ENCODE measurements at places on chromosomes 6 and 20.

GRCh38 chr20:23255106-23255505 lies 95.5 kb upstream of the NXT1 start:
- DNase-seq = no peak

- no peak for DNase-seq
These were observed 513.4 kb upstream of the SLC35B3 start for GRCh38 chr6:8948733-8949132.

GRCh38 chr6:90387826-90388225 lies 91.2 kb upstream of the BACH2 start:
- no peak for DNase-seq

- DNase-seq = no peak
These were observed 36.5 kb downstream of the TGM6 start for GRCh38 chr20:2417213-2417541.

GRCh38 chr20:57716202-57716601 lies 6.4 kb upstream of the PMEPA1 start:
- DNase-seq = no peak

DNA sequence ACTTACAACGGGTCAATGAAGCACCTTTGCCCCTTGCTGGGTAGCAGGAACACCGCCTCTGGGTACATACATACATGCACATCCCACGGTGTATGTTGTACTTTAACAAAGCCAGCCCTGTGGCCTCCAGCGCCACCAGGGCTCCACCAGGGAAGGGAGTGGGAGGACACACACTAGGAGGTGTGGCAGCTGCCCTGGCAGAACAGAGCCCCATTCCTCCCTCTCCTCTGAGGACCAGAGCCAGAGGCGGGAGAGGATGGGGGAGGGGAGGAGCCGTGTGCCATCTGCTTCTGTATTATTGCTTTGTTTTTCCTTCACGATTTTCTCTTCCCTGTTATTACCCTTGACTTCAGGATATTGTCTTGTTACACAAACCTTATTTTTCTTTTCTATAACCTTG lies 105.8 kb upstream of the TRAF3IP2 start:
- DNase-seq = no peak

- DNase-seq = no peak
These were observed 9.2 kb downstream of the PDCD2 start for GRCh38 chr6:170575250-170575649.

GRCh38 chr20:59412181-59412580 lies 111.8 kb downstream of the EDN3 start:
- no peak for DNase-seq

- DNase-seq = no peak
These were observed 250.8 kb downstream of the SMOC2 start for GRCh38 chr6:168691774-168692173.

- no peak for DNase-seq
These were observed 109.9 kb upstream of the HEY2 start for GRCh38 chr6:125639466-125640020.

DNA sequence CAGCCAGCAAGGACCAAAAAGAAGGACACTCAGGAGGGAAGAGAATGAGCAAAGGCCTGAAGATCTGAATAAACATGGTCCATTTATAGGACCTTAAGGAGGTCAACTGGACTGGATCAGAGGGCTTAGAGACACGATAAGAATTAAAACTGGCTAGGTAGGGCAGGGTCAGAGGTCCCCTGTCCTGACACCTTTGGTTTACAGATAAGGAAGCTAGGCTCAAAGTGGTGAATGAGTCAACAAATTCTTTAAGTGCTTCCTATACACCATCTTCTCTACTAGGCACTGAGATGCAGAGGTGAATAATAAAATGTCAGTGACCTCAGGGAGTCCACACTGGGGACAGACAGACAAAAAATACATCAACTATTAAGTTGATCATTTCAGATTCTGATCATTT lies 70.3 kb downstream of the HIVEP2 start:
- DNase-seq = no peak

DNA sequence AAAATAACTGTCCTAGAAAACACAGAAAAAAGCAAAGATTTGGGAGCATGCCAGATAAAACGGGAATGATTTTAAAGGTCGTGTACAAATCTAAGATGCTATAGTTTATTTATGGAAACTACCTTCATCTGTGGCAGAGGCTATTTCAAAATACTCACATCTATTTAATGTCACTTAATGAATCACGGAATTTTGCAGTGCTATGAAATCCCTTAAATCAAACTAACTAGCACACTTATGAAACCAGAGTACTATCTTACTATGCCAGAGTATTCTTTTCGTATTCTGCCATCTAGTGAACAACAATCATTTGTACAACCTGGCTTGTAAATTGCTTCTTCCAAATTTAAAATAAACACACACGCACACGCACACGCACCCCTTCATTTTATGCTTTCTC lies 77.9 kb upstream of the BMP5 start:
- DNase-seq = no peak

- no peak for DNase-seq
These were observed 31.8 kb downstream of the PXDC1 start for GRCh38 chr6:3719462-3720308.

GRCh38 chr20:5557123-5557522 lies 193.1 kb upstream of the SHLD1 start:
- no peak for DNase-seq

DNA sequence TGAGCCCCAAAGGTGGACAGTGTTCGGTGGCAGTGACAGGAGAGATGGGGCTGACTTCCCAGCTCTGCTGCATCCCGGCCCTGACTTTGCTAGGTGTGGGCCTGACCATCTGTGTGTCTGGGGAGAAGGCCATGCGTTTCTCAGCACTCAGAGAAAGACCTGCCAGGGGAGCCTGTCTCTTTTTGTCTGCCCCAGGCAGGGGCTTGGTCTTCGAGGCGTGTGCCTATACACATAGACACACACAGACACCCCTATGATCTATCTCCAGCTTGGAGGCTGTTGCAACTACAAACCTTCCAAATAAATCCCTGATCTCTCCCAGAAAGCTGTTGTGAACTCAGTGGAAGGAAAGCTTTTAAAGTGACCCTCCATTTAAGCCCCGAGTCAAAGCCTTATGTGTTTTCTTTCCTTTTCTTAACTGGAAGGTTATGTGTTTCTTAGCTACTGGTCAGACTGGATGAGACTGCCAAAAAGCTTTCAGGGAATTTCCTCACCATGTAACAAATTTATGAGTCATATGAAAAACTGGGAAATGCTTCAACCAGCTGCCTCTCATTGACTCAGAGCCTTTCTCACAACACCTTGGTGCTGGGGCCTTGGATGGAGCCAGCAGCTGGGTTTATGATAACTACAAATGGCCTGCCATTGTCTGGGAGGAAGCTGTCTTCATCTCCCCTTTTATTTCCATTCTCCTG lies 102.6 kb downstream of the CDC5L start:
- DNase-seq = no peak

DNA sequence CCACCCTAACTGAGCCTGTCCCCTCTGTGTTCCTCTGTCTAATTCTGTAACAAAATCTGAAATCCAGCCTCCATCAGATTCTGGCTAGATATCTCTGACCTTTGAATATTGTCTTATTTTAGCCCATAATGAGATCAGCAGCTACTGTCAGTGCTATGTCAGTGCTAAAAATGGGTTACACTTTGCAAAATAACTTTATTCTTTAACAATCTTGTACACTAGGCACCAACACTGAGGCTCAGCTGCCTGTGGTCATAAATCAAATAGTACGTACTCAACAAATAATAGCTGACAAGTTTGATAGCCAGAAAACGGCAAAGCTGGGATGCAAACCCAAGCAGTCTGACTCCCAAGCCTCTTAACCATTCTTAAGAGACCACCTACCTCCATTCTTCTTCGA lies 22.1 kb downstream of the TTPAL start:
- no peak for DNase-seq

DNA sequence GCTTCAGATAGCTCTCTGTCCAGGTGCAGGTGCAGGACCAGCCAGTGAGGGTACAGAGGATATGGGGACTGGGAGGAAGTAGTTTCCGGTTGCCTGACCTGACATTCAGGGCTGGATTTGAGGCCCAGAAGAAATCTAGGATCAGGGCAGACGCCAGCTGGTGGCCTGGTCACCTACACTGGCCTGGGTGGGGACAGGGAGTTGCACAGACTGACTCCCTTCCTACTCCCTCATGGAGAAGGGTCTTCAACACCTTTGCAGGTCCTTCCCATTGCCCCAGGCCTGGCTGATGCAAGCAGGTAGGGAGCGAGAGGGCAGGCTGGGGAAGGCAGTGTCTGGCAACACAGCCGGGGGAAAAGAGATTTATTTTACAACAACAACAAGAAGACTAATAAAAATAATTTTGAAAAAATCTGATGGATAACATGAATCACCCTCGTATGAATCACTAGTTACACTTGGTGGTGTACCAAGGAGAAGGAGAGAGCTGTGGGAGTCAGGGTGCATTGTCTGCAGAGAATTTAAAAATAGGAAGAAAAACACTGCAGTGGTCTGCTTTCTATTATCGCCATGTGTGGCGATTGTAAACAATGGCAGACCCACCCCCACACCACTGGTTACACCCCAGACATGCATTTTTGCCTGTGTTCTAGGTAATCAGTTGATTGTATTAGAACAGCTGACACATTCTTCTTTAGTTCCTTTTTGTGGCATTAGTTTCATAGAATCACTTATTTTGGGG lies 62.3 kb upstream of the SNX9 start:
- DNase-seq = no peak

- no peak for DNase-seq
These were observed 71.1 kb upstream of the NFATC2 start for GRCh38 chr20:51613580-51613979.

- DNase-seq = no peak
These were observed 308.1 kb upstream of the EPHA7 start for GRCh38 chr6:93727447-93727846.

DNA sequence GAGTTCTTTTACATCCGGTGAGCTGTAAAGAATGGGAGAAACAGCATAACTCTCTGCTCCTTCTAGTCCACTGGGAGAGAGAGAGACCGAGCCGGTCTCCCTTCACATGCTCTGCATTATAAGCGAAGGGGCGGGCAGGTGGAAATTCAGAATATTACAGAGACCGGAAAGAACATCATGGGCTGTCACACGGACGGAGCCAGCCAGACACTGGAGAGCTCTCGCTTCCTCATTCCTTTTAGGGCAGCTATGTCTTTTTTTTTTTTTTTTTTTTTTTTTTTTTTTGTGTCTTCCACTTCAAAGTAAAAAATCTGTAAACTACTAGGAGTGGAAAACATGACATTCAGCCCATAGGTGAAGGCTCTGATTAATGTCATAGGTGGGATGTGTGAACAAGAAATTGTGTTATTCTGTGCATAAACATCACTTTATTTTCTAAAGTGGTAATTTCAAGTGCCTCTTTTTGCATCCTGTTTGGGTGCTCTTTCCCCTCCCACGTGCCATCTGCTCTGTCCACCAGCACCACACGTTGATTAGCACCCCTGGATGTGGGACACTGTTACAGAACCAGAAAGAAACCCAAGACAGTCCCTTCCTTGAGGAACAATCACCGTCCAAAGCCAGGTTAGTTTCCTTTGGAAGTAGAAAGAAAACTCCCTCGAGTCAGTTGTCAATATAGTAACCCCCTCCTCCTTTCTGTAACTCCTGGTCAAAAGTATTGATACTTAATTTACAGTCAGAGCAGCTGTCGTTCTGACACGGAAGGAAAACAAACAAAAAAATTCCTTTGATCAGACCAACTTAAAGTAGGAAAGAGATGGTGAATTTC lies at the start of gene TAGAP:
Gene TAGAP, minus strand, starts transcription at position 93 of the 829 bp plus-strand sequence. CDS start 845 bp downstream, outside the sequence.
- no peak for DNase-seq
